Globus pallidus (tissue), 1 donor: ENCODE measurements at places on chromosomes 7 and 10.

GRCh38 chr7:156780724-156781455 lies 112.1 kb downstream of the LMBR1 start:
- no peak for DNase-seq

GRCh38 chr10:28783087-28783486 lies 105.8 kb downstream of the BAMBI start:
- no peak for DNase-seq

DNA sequence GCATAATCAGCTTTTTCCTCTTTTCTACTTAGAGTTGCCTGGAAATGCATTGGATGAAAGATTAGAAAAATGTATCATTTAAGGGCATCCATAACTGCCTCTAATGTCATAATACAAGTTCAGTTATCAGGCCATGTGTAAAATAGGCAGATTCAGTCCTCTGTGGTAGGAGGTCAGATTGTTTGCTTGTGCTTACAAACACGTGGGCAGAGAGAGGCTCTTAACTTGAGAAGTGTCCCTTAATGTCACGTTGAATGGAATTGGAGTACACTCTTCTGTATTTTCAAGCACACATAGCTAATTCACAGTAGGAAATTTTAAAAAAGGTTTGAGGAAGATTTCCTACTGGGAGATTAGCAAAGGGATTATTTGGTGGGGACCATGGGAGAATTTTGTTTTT lies 359.8 kb upstream of the MTPN start:
- DNase-seq: no peak

- DNase-seq: no peak
Observed at GRCh38 chr10:80260295-80261243, 28.9 kb downstream of the MAT1A start.

- no peak for DNase-seq
Observed at GRCh38 chr10:95245425-95246055, 45.3 kb downstream of the PDLIM1 start.

- no peak for DNase-seq
Observed at GRCh38 chr10:43981232-43981631, 332.6 kb upstream of the ZNF32 start.

DNA sequence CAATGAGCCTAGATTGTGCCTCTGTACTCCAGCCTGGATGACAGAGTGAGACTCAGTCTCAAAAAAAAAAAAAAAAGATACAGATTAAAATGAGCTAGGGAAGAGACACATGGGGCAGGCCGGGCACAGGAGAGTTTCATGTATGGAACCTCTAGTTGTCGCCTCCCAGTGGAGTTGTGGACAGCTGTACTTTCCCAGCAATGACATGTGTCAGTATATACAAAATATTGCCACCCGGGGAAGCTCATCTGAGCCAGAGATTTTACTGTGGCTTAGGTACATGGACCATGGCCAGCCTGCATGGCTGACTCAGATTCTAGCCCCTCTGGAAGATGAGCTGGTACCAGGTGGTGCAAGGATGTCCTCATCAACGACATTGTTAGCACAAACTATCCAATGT lies 87.4 kb downstream of the COL26A1 start:
- DNase-seq: no peak

GRCh38 chr10:23657677-23658076 lies 218.8 kb downstream of the OTUD1 start:
- DNase-seq: no peak
